ENCODE measurements at places on chromosomes 5 and 9.

DNA sequence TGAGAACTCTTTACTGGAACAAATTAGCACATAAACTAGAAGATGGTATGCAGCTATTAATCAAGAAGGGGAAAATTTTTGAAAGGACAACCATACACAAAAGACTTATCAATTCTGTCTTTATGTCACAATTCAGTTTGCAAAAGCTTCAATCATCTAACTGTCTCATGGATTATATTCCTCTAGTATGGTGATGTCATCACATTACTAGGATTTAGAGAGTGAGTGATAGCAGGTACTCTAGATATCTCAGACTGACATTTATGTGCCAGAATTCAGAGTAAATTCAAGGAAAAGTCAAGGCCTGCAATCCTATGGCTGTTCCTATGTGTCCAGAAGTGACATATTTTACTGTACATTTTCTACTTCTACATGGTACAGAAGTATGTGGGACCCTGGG, 318.9 kb upstream of the GRAMD2B start:
- DNase-seq: no peak

DNA sequence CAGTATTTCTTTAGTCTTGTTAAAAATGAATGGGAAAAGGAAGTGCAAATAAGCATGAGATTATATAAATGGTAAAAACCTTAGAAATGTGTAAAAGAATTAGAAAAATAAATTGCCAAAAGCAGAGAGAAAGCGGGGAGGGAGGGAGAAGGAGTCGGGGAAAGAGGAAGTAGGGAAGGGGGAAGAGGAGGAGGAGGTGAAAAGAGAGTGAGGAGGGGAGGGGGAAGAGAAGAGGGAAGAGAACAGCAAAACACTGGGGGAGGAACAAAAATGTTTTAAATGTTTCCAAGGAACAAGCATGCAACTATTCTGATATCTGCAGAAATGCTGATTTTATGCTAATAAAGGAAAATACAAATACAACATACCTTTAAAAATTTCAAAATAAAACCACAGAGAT, 317.5 kb downstream of the PIK3R1 start:
- no peak for DNase-seq

GRCh38 chr5:132469380-132470009, 21.1 kb downstream of the IRF1 start:
- no peak for DNase-seq

GRCh38 chr9:70772601-70773000, 348.8 kb downstream of the TRPM3 start:
- no peak for DNase-seq

DNA sequence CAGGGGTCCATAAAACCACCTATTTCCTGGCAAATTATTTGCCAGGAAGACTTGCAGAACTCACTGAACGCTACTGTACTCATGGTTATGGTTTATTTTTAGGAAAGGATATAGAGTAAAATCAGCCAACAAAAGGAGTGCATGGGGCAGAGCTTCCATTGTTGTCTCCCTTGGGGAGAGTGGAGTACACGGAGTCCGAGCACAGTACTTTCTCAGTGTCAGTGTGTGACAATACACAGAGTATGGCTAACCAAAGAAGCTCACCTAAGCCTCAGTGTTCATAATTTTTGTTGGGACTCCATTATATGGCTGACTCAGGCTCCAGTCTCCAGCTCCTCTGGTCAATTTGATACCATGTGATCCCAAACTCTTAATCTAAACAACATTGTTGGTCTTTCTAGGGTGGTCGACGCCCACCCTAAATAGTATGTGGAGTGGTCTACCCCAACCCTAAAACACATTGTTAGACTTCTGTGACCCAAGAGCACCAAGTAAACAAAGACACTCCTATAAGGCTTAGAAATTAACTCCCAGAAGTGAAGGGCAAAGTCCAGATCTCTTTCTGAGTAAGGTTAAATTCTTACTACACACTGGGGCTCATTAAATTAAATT, 74.9 kb downstream of the SLC44A1 start:
- DNase-seq: no peak

GRCh38 chr5:170300361-170301013, 2.9 kb upstream of the LCP2 start:
- DNase-seq: no peak

GRCh38 chr9:77013932-77014596, 5.4 kb upstream of the FOXB2 start:
- no peak for DNase-seq

GRCh38 chr5:177133853-177134696, 502 bp downstream of the NSD1 start:
- DNase-seq: no peak

GRCh38 chr5:26434688-26435087, 603.7 kb downstream of the CDH9 start:
- no peak for DNase-seq

GRCh38 chr5:162888268-162888667, 549.1 kb upstream of the CCNG1 start:
- no peak for DNase-seq

Data from DMS79 (cell line).